ENCODE measurements at places on chromosomes 3 and 15. TPM values are rescaled to one million over a fixed set of nuclear protein-coding genes. Genes with fewer than 3 reads are reported as not detected.

The GALNT15 gene
- not detected for total RNA-seq

The TMEM202 gene
- total RNA-seq, result not detected

The LRTM1 gene
- not detected for total RNA-seq

The ZNF501 gene
- not detected for total RNA-seq

The PPP1R14D gene
- 0.28 TPM for total RNA-seq

The ENTPD3 gene
- total RNA-seq, result not detected

The CMTM8 gene
- total RNA-seq, result 6.4 TPM

The FGD5 gene
- total RNA-seq, result not detected

The GABRR3 gene
- total RNA-seq, result not detected

The HHATL gene
- total RNA-seq, result not detected

The ELP6 gene
- 27.5 TPM for total RNA-seq

The ANKRD34C gene
- total RNA-seq, result not detected

The TICRR gene
- total RNA-seq, result 13.7 TPM

The C3orf49 gene
- total RNA-seq, result not detected

The GOLGA8K gene
- total RNA-seq, result 0.71 TPM

The CCR1 gene
- total RNA-seq, result not detected

The DAZL gene
- not detected for total RNA-seq

The POPDC2 gene
- 0.78 TPM for total RNA-seq

The ATP13A5 gene
- total RNA-seq, result not detected

The SLC9C1 gene
- total RNA-seq, result not detected

The ISL2 gene
- 4.3 TPM for total RNA-seq

The FBXW12 gene
- not detected for total RNA-seq

The LRRIQ4 gene
- total RNA-seq, result not detected

The SLC22A13 gene
- total RNA-seq, result not detected

The NME9 gene
- total RNA-seq, result not detected

The LINGO1 gene
- 8.9 TPM for total RNA-seq

Data from A549 treated with RU486 at 1 μM for 4 hours (cell line).